ENCODE measurements at places on chromosomes 13 and 19. TPM values are rescaled to one million over a fixed set of nuclear protein-coding genes. Genes with fewer than 3 reads are reported as not detected.

MYPOP gene
- 3.8 TPM for total RNA-seq

CLDN10 gene
- 9.5 TPM for total RNA-seq

PABPC3 gene
- total RNA-seq: 0.19 TPM

GJA3 gene
- 1.3 TPM for total RNA-seq

FFAR2 gene
- 0.49 TPM for total RNA-seq

GPC5 gene
- not detected for total RNA-seq

SYT5 gene
- total RNA-seq: not detected

ZNF845 gene
- 7.1 TPM for total RNA-seq

ACER1 gene
- total RNA-seq: 1.1 TPM

LHB gene
- not detected for total RNA-seq

ZNF649 gene
- total RNA-seq: 5.8 TPM

VSTM2B gene
- not detected for total RNA-seq

USHBP1 gene
- total RNA-seq: 0.70 TPM

CYP4F11 gene
- total RNA-seq: 21.5 TPM

SSC5D gene
- 5.0 TPM for total RNA-seq

CD177 gene
- total RNA-seq: 0.19 TPM

ARL11 gene
- 1.9 TPM for total RNA-seq

CLEC11A gene
- total RNA-seq: 0.80 TPM

C19orf18 gene
- total RNA-seq: 0.57 TPM

PLPPR2 gene
- total RNA-seq: 9.5 TPM

GET3 gene
- total RNA-seq: 36.8 TPM

TLE2 gene
- 9.4 TPM for total RNA-seq

MEF2B gene
- 0.70 TPM for total RNA-seq

ZNF20 gene
- 5.2 TPM for total RNA-seq

CEACAM3 gene
- 1.3 TPM for total RNA-seq

IL11 gene
- total RNA-seq: not detected

IGSF23 gene
- total RNA-seq: not detected

OR7D2 gene
- total RNA-seq: not detected

PCP2 gene
- total RNA-seq: not detected

ERICH4 gene
- not detected for total RNA-seq

EXOC3L2 gene
- 0.29 TPM for total RNA-seq

CHAF1A gene
- 11.6 TPM for total RNA-seq

GSX1 gene
- total RNA-seq: not detected

RAB3A gene
- total RNA-seq: not detected

SERTAD3 gene
- total RNA-seq: 8.9 TPM

RAP2A gene
- 20.3 TPM for total RNA-seq

ZNF99 gene
- not detected for total RNA-seq

COL4A1 gene
- total RNA-seq: 8.9 TPM

C5AR1 gene
- total RNA-seq: 1.9 TPM

ZNF791 gene
- 15.7 TPM for total RNA-seq

CYP4F22 gene
- 14.0 TPM for total RNA-seq

UBE2S gene
- 15.6 TPM for total RNA-seq

ZNF813 gene
- total RNA-seq: 2.7 TPM

ZBTB7A gene
- total RNA-seq: 60.5 TPM

TEKTIP1 gene
- not detected for total RNA-seq

WDFY2 gene
- 23.3 TPM for total RNA-seq

SELENOV gene
- not detected for total RNA-seq

CAPN12 gene
- total RNA-seq: 1.5 TPM

NCR1 gene
- not detected for total RNA-seq

KIR2DL4 gene
- total RNA-seq: not detected

Data from esophagus squamous epithelium (tissue), 5 donors.